Activated CD8-positive, alpha-beta memory T cell treated with anti-CD3 and anti-CD28 coated beads, Interleukin-2, amount 50 U/mL, for 48 hours (primary cell): ENCODE measurements at places on chromosomes 13 and 19.

GRCh38 chr13:54210397-54211049 lies 1181.9 kb downstream of the OLFM4 start:
- DNase-seq: no peak

DNA sequence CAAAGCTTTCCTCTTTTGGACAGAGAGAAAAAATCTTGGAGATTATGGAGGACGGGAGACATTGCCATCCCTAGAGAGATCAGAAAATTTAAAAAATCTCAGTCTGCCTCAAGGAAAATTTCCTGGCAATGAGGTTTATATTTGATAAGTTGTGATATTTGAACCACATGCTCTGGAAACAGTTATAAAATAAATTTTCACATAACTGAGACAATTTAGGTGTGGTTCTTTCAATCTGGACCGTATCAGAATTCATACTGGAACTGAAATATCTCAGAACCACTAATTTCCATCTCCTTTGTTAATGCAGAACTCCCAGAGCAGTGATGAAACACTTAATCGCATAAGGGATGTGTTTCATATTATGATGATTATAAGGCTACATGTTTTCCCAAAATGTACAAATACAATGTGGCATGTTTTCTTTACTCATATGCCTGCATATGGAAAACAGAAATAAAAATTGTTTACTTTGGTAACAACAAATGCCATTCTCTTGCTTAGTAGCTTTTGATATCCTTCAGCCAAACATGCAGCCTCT lies 13.7 kb downstream of the UBE2L5 start:
- no peak for DNase-seq

- DNase-seq: no peak
These were observed 64.7 kb downstream of the COL4A2 start for GRCh38 chr13:110371550-110372465.

- no peak for DNase-seq
These were observed 58.1 kb downstream of the EDNRB start for GRCh38 chr13:77860507-77860981.

DNA sequence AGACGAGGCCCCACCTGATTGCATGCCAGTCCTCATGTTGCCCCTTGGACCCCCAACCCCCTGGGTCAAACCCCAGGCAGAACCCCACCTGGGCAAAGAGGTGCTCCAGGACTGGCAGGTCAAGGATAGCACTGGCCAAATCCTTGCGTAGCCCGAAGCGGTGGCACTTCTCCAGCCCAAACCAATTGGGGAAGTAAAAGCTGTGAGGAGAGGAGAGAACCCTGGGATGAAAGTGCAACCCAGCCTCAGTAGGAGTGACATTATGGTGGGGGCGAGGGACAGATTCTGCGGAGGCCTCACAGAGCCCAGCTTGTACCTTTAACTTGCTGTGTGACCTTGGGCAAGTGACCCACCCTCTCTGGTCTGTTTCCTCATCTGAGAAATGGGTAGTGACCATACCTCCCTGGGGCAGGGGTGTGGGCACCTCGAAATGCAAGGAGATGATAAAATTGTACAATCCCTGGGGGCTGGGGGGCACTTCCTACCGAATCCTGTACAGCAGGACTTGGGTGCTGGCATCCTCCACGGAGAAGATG lies 4.4 kb downstream of the JAK3 start:
- DNase-seq: no peak

- no peak for DNase-seq
These were observed 828 bp upstream of the PBX4 start for GRCh38 chr19:19619181-19619848.
